CD4-positive, alpha-beta T cell treated with Interleukin-17A for 1 hour (primary cell): ENCODE measurements at places on chromosomes 5 and 9.

- no peak for DNase-seq
Measured at GRCh38 chr9:13295556-13295955, 16.1 kb upstream of the MPDZ start.

DNA sequence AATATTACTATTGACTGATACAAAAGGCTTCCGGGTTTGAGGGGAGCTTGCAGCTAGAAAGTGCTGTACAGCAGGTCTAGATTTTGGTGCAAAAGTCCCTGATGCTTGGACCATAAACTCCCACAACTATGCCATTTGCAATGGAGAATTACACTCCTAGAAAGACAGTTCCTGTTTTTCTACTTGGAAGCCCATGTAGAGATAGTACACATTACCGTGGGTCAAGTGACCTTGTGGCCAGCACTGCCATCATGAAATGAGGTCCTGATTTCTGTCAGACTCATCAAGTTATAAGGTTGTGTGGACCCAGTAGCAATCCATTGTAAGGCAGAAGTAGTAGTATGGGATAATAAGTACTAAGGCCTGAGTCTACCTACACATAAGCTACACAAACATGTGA lies 42.8 kb upstream of the TNFSF8 start:
- no peak for DNase-seq

GRCh38 chr5:56585999-56586691 lies 229.2 kb upstream of the MAP3K1 start:
- DNase-seq: no peak

GRCh38 chr5:176662371-176663333 lies 15.4 kb downstream of the TSPAN17 start:
- no peak for DNase-seq

DNA sequence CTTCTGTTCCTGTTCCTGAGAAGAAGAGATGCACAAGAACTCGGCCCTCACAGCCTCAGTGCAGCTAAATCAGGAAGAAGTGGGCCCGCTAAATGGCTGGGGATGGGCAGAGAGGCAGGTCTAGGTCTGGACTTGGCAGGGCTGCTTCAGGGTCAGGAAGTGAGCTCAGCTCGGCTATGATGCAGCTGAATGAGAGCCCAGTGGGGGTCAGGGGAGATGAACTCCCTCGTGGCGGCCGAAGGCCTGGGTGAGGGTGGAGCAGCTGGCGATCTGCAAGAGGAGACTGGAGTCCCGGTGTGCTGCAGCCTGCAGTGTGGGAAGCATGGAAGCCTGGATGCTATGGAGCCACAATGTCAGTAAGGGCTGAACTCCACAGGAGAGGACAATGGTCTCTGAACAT lies 466.2 kb downstream of the SPOCK1 start:
- no peak for DNase-seq

DNA sequence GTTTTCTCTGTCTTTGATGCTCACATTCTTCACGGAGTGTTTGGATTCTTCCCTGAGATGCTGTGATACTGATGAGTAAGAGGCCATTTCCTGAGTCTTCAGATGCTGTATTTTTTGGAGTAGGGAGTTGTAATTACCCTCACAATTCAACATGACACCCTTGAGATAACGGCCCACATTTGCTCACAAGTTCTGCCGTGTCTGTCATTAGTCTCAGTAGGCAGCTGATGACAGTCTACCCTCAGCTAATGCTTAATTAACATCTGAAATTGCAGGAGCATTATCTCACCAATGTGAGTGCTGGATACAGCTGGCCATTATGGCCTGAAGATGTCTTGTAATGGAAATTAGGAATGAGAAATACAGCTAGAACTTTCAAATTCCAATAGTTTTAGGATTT lies 307.1 kb upstream of the ADCY2 start:
- no peak for DNase-seq

GRCh38 chr5:85549836-85550599 lies 1067.7 kb upstream of the COX7C start:
- no peak for DNase-seq

DNA sequence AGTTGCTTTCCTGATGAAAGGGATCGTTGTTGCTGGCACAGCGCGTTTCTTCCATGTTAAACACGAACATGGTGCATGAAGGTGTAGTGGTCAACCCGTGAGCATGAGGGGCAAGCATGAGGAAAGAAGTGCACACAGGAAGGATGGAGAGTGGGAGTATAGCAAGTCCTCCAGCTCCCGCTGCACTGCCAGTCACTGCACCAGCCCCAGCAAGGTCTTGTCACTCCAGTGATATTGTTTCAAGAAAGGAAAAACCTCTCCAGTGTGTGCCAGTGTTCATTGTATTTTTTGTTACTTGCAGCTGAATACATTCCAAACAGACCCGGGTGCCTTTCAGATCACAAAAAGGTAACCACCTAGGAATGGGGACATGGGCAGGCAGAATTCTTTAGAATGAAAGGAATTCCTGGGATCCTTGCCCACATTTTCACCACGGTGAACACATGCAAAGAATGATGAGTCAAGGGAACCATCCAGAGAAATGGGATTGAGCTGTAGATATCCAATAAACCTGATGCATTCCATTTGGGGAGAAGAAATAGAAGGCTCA lies 186.3 kb downstream of the AOPEP start:
- no peak for DNase-seq

DNA sequence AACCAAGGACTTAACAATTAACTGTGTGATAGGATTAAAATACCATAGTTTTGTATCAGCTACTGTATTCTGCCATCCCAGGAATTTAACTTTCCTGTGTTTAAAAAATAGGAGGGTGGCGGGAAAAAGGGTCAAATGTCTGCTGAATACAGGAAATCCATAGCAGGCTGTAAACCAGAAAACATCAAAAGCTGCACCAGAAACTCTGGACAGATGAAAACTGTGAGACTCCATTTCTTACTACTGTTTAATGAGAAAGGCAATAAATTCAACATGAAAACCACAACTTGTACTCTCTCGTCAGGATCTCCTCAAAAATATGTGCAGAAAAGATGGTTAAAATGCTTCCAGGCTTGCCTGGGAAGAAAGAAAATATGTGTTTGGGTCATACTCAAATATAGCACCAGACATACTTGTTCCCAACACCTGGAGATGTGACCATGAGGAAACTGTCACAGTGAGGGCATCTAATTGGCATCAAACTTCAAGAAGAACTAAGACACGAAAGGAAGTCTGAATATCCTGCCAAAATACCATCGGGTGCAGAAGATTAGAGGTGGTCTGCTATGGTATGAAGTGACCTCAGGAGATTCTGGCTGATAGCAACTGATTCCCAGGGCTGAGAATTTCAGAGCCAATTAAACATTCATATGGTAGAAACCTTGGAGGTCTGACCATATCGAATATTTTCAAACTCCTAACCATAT lies 164.7 kb upstream of the TARS1 start:
- DNase-seq: no peak

DNA sequence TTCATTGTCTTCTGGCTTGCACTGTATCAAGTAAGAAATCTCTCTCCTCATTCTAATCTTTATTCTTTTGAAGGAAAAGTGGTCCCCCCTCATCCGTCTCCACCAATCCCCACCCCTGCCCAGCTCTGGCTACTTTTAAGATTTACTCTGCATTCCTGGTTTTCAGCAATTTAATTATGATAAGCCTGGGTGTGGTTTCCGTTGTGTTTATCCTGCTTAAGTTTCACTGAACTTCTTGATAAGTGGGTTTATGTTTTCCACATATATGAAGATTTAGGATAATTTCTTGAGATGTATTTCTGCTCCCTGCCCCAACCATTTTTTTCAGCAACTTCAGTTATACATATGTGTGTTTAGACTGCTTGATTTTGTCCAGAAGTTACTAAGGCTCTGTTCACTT lies 46.5 kb downstream of the PTBP3 start:
- DNase-seq: no peak

DNA sequence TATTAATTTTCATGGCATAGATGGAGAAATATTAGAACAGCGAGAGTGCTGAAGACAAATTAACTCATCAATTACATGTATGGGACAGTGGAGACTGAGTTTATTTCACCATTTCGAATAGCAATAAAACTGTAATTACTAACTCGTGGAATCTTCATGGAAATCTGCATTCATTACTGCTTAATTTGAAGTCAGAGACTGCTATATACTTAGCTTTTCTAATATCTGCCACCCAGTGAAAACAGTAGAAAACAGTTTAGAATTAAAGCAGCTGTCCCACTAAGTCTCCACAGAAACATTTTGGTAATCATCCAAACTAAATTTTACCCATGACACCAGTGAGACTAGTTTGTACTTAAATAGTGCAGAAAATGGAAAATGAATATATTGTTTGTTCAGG lies 56.8 kb downstream of the IZUMO3 start:
- no peak for DNase-seq

DNA sequence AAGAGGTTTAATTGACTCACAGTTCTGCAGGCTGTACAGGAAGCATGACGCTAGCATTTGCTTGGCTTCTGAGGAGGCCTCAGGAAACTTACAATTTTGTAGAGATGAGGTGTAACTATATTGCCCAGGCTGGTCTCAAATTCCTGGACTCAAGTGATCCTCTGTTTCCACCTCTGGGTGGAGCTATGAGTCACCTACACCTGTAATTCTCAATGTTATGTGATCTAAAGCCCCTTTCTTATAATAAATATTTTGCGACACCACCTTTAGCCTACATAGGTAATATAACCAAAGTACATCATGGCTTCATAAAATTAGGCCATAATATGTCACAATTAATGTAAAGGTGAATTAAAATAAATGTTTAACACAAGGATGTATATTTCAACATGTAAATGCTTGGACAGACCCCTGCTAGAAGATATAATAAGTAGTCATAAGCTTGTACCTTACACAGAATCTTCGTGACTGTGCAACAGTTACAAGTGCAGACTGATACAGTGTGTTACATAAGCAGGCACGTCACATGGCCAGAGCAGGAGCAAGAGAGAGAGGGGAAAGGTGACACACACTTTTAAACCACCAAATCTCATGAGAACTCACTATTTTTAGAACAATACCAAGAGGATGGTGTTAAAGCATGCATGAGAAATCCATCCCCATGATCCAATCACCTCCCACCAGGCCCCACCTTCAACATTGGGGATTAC lies 29.8 kb upstream of the SPINK4 start:
- DNase-seq: no peak

GRCh38 chr9:23663946-23664345 lies 162.1 kb downstream of the ELAVL2 start:
- DNase-seq: no peak

DNA sequence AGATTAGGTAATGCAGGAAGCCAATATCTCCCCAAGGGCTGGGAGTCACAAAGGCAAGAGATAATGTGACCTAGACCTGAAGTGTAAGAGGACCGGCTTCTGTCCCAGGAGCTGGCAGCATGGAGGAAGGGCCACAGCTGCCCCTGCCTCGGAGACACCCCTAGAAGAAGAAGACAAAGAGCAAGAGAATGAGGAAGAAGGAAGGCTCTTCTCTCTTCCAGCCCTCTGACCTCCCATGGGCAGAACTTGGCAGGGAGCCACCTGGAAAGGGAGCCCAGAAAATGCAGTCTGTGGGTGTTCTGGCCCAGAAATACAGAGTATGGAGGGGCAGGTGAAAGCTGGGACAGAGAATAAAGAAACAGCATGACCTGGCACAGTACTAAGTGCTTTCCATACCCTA lies 151.0 kb downstream of the C5orf15 start:
- DNase-seq: no peak

DNA sequence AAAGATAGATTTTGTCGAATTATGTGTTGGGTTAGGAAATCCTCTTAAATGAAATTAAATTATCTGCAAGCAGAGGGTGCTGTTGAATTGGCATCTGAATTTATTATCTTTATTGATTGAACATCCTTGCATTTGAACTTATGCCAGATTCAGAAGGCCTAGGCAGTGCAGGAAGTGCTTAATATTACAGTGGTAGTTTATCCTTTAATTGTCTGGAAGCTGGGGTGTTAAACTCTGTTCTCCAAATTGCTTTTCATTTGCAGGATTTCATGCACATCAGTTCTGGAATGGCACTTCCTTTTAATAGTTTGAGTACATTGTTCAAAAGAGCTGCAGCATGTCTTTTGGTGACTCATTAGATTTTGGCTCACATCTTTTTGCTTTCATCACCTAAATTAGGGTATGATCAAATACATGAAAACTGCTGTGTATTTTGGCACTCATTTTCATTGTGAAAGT lies 186.3 kb downstream of the KDM4C start:
- no peak for DNase-seq

GRCh38 chr9:4967523-4967922 lies 17.5 kb upstream of the JAK2 start:
- DNase-seq: no peak

DNA sequence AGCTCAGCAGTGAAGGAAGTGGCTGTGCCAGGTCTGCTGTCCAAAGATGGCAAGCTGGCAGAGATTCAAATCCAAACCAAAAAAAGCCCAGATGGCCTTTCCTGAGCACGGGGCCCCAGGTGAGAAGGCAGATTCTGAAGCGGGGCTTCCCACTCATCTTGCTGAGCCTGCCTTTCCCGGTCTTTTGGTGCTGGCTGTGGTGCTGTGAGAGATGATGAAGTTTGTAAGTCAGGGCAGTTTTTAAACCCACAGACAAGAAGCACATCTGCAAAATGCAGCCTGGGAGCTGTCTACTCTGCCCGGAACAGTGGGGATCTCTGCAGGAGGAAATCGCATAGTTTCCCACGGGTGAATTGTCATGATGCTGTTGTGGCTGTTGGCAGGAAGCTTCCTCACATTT lies 85.0 kb upstream of the IRX4 start:
- DNase-seq: no peak

DNA sequence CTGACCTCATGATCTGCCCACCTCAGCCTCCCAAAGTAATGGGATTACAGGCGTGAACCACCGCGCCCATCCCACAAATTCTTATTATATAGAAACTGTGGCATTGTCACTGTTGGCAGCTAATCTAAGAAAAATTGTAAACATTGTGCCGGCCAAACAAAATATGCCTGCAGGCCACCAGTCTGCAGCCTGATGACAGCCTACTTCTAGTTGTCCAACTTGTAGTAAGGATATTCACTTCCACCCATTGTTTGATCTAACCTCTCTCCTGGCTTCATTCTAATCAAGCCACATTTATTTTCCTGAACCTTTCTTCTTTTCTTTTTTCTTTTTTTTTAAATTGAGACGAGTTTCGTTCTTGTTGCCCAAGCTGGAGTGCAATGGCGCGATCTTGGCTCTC lies 13.7 kb upstream of the TMED9 start:
- DNase-seq: no peak

- peak; percentile 61 for DNase-seq
Measured at GRCh38 chr9:133135146-133135745, 14.2 kb upstream of the RALGDS start.

- DNase-seq: no peak
Measured at GRCh38 chr5:114018186-114018585, 343.7 kb upstream of the KCNN2 start.

- DNase-seq: no peak
Measured at GRCh38 chr9:125906144-125906543, 159.0 kb downstream of the PBX3 start.
